ENCODE measurements at places on chromosomes 12 and 14.

GRCh38 chr12:105466231-105466900 lies 135.9 kb downstream of the C12orf75 start:
- no peak for DNase-seq

- DNase-seq = peak; percentile 32
These were observed 522 bp downstream of the R3HDM2 start for GRCh38 chr12:57430112-57430930.

DNA sequence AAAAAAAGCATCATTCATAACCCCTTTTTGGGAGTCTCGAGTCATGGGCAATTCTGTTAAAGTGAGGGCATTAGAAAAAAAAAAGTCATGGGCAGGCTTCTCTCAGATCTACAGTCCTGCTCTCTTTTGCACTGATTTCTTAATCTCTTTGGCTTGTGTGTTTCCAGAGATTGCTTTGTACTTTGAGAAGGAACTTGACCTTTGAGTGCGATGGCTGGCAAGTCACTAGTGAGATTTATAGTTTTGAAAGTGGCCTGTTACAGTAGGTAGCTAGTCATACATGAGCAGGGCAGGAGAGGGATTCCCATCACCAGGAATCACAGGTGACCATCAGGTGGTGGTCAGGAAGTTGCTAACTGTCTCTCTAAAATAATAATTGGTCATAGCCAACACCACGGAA lies 119.6 kb downstream of the KCNMB4 start:
- no peak for DNase-seq

DNA sequence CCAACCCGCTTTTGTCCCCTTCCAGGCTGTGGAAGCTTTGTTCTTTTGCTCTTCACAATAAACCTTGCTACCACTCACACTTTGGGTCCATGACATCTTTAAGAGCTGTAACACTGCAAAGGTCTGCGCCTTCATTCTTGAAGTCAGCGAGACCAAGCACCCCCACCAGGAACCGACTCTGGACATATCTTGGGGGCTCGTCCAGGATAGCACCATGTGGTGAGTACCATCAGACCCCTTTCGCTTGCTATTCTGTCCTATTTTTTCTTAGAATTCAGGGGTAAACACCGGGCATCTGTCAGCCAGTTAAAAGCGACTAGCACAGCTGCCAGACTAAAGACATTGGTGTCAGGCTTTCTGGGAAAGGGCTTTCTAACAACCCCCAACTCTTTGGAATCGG lies 137.6 kb upstream of the PPFIA2 start:
- no peak for DNase-seq

GRCh38 chr12:53502983-53503728 lies 2.1 kb downstream of the TARBP2 start:
- no peak for DNase-seq

DNA sequence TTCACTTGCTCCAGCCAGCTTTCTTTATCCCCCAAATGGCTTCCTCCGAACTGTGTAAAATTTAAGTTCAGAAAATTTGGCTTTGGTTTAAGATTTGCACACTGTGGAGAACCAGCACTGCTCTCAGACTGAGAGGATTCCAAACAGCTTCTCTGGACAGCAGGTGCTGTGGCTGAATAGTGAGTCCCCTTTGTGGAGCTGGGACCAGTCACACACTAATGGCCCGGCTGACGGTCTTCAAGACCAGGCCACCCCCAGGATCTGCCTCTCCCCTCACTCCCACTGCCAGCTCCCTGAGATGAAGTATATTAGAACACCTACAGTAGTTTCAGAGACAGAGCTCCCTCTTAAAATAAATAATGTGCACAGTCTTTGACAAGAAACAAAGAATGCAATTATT lies 267.3 kb downstream of the BCAT1 start:
- DNase-seq = no peak

GRCh38 chr12:126051611-126052107 lies 986.4 kb downstream of the AACS start:
- no peak for DNase-seq

- DNase-seq = no peak
These were observed 17.7 kb upstream of the TSPAN11 start for GRCh38 chr12:30908722-30909348.

DNA sequence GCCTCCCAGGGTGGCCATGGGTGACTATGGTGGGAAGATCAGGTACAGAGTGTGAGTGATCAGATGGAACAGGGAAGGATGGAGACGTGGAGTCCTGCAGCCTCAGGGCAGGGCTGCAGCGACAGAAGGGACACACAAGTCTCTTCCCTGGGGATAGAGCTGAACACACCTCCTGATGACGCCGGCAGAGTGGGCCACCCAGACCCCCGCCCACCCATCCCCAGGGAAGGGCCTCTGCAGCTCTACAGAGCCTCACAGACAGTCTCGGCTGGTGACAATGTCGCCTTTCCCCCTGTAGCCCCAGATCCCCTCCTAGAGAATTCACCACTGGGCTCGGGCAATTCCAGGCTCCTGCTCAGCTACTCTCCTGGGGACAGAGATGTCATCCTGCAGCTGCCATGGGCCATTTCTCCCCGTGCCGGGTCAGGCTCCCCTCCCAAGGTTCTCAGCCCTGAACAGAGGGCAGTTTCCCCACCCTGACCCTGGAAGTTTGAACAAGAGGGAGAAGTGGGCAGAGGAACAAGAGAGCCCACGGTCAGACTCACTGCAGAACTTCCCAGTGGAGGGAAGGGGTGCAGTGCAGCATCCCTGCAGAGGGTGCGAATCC lies 115.7 kb downstream of the NCOR2 start:
- no peak for DNase-seq

DNA sequence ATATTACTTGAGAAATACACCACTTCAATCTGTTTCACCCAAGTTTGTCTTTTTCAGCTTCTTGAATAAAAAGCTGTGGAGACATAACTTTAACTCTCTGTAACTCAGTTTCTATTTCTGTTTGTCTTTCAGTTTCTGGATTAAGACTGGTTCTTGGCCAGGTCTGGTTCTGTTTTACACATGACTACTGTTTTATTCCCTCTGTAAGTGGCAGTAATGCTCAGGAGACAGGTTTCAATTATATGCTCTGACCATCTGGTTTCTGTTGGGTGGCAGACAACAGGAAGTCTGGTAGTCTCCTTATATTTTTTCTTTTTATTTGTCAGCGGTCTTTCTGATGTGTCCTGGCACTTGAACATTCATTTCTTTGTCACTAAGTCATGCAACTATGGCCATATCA lies 102.9 kb downstream of the RPS29 start:
- no peak for DNase-seq

DNA sequence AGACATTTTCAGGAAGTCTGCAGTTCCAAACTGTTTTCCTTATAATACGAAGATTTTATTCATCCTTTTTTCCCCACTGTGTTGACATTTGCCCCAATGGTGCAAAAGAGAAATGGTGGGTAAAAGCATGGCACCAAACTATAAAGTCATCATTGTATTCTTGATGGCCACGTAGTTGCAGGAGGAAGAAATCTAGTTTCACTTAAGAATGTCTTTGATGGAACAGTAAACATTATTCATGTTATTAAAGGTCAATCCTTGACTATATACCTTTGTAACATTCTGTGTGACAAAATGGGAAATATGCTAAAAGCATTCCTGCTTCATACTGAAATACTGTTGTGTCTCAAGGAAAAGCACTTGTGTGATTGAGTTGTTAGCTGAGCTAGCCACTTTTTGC lies 80.1 kb downstream of the PRKCH start:
- DNase-seq = no peak

- DNase-seq = no peak
These were observed 100.8 kb upstream of the BBS10 start for GRCh38 chr12:76449016-76449415.

DNA sequence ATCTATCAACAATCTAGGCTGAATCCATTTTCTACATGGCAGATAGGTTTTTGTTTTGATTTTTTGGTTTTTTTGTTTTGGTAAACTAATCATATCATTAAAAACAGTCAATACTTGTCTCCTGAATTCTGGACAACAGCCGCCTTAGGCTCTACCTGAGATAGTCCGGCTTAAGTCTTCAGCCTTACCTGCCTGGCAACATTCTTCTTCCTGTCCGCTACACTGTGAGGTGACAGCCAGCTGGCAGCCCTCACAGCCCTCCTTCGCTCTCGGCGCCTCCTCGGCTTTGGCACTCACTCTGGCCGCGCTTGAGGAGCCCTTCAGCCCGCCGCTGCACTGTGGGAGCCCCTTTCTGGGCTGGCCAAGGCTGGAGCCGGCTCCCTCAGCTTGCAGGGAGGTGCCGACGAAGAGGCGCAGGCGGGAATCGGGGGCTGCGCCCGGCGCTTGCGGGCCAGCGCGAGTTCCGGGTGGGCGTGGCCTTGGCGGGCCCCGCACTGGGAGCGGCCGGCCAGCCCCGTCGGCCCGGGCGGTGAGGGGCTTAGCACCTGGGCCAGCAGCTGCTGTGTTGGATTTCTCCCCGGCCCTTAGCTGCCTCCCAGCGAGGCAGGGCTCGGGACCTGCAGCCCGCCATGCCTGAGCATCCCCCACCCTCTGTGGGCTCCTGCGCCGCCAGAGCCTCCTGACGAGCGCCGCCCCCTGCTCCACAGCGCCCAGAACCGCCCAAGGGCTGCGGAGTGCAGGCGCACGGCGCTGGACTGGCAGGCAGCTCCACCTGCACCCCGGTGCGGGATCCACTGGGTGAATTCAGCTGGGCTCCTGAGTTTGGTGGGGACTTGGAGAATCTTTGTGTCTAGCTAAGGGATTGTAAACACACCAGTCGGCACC lies 49.0 kb downstream of the MDGA2 start:
- DNase-seq = no peak

- no peak for DNase-seq
These were observed 111.1 kb downstream of the SMOC1 start for GRCh38 chr14:69990323-69990722.

- no peak for DNase-seq
These were observed 15.8 kb downstream of the NID2 start for GRCh38 chr14:52053044-52053443.

DNA sequence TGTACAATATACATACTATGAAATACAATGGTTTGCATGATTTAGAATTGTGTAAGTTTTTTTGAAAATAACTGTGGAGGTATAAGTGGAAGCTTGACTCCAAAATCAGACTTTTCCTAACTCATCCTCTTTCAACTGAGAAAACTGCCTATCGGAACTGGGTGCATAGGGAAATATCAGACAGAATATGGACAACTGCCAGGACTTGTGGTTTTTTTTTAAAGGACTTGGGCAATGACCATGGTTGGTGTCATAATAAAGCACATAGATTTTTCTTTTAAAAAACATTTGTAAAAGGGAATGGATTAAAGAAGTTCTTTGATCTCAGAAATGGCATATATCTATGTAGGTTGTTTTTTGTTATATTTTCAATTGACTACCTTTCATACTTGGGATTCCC lies 53.3 kb upstream of the LRRK2 start:
- DNase-seq = no peak

GRCh38 chr14:74737753-74738325 lies 24.9 kb downstream of the FCF1 start:
- no peak for DNase-seq

DNA sequence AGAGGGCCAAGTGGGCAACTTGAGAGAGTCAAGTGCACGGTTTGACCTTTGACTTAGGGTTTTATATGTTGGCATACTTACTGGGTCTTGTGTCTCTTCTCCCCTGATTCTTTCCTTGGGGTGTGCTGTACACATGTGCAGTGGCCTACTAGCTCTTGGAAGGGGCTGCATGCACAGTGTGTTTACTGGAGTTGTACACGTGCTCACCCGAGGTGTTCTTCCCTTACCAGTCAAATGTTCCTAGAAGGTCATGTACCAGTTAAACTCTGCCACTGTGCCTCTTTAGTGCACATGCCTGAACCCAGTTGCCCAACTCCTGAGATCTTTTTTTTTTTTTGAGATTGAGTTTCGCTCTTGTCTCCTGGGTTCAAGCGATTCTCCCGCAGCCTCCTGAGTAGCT lies 9.2 kb upstream of the DTD2 start:
- no peak for DNase-seq

DNA sequence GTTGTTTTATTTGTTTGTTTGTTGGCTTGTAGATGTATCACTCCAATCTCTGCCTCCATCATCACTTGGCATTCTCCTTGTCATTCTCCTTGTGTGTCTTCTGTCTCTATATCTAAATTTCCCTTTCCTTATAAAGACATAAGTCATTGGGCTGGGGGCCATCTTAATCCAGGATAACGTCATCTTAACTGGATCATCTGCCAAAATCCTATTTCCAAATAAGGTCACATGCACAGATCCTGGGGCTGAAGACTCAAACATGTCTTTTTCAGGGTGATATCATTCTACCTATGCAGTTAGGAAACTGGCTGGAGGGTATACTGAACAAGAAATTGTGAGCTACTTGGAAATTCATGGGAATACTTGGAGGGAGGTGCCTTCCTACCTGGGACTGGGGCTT lies 8.7 kb upstream of the CCDC60 start:
- DNase-seq = no peak

- no peak for DNase-seq
These were observed 341.4 kb downstream of the ADAMTS20 start for GRCh38 chr12:43210485-43211192.

DNA sequence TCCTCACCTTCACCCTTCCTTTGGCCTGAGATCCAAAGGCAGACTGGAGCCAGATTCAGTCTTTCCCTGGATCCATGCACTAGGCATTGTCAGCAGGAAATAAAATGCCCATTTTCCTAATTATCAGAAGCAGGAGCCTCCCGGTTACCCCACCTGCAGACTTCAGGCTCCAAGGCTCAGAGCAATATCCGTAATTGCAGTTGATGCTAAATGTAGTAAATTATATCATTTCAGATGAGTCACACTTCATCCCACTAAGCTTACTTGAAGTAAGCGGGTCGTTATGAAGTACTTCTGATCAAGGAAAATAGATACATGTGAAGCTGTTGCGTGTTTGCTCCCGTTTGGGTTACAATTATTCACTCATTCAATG lies 110.7 kb upstream of the SFSWAP start:
- no peak for DNase-seq

DNA sequence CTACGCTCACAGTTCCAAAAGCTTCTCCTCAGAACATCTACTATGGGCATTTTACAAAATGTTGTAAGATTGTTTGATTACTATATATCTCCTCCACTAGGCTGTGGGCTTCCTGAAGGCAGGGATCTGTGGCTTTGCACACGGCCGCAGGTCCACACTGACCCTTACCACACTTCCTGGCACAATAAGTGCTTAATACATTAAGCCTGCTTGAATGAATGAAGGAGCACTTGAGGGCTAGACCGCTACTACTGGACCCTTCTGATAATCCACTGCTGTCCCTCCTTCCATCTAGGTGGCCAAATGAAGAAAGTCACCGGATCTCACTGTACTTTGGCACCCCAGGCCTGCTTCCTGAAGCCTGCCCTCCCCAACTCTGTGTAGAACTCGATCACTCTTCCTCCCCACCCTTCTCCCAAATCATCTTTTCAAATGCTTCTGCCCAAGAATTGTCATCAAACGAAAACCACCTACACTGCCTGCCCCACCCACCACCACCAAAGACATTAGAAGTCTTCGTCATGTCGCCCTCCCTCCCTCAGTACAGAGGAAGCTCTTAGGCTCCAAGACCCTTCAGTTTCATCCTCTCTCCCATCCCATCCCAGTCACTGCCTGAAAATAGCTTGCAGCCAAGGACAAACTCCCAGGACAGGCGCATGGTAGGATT lies 596 bp upstream of the ZBTB39 start:
- no peak for DNase-seq
